ENCODE measurements at places on chromosomes 2 and 18. TPM values are rescaled to one million over a fixed set of nuclear protein-coding genes. Genes with fewer than 3 reads are reported as not detected.
A peak's percentile ranks its signal among the peaks of the same experiment; 100 is the strongest.

DNA sequence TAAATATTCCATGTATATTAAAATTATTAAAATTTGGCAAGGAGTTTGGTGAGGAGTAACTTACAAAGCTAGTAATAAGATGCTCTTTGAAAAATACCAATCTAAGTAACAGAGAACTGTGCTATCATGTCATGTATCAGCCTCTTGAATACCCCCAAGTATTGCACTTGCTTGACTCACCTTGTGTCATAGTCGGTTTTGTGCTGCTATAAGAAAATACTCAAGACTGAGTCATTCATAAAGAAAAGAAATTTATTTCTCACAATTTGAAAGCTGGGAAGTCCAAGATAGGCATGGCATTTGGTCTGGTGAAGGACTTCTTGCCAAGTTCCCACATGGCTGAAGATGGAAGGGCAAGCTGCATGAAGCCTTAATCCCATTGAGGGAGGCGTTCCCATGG lies 179.2 kb downstream of the MEMO1 start:
- DNase-seq = no peak

The RTKN gene
- 21.4 TPM for total RNA-seq

The CNGA3 gene
- total RNA-seq = not detected

DNA sequence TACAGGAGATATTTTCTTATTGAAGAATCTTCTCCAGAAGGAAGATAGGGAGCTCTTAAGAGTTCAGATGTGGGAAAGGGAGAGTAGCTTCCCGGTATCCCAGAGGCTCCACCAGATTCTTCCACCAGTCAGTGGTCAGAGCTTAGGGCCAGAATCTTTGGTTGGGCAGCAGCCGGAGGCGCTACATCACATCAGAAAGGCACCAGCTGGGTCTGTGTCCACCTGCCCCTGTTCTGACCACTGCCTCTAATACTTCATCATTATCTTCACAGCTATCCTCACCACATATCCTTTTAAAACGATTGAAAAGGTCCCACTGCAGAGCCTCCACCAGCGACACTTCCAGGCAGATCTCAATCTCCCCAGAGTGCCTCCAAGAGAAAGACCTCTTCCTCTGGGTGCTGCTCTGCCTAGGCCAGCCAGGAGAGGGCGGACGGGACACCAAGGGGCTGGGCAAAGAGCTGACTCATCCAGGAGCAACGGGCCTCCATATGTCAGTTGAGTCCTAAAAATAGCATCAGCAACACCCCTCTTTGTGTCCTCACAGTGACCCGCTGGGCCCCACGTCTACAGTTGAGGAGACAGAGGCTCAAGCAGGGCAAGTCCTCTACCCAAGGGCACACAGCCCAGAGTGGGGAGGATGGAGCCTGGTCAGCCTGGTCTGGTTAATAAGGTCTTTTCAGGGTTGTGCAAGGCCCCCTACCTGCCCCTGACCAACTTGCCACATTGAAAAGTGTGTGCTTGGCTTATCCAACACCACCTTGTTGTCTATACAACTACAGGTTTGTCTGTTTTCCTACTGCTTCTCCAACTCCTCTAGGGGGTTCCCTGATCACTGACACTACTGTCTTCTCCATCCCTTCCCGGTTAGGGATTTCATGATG lies 81.2 kb downstream of the ADD2 start:
- peak; percentile 46 for DNase-seq

GRCh38 chr18:58590254-58590653 lies 38.6 kb downstream of the ALPK2 start:
- no peak for DNase-seq

The NAB1 gene
- 19.7 TPM for total RNA-seq

DNA sequence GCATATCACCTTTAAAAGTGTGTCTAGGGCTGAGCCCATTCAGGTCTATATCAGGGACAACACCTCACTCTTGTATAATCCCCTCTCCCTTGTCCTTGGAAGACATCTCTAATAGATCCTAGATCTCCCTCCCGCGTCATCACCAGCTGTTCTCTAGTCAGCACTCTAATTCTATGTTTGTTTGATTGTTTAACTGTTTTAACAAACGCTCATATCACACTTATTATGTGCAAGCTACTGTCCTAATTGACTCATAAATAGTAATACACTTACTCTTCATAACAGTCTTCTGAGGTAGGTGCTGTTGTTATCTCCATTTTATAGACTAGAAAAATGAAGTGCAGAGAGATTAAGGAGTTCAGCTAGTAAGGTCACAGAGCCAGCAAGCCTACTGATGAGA lies 1.6 kb upstream of the ERMN start:
- no peak for DNase-seq

The DLX1 gene
- total RNA-seq = not detected

DNA sequence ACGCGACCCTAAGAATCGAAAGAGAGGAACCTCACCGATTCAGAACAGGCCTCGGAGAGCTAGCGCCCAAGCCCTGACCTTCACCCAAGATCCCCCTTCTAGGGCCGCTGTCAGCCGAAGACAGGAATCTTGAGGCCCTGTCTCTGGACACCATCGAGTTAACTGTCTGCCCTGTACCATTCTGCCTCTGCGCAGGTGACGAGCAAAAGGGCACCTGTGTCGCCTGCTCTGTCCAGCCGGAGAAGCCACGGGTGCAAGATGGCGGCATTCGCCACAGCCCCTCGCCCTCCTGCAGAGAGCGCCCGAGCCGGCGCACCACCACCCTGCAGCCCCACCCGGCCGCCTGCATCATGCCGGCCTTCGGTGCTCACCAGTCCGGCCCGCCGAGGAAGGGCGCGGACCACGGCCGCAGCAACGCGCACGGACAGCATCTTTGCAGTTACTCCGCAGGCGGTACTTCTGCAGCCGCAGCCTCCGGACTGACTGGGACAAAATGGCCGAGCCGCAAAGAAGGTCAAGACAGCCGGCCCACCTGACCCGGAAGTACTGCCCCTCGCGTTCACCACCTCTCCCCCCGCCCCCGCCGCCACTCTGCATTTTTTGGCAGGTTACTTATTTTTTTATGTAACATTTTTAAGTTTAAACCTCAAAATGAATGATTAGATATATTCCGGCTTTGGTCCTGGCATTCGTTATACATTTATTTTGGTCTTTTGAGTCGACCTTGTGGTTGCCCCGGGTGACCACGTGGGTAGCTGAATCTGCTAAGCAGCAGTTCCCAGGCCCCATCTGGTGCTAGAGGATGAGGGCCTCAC lies at the start of gene ATP5F1A:
Gene ATP5F1A (minus strand): TSS at position 496 of the 815 bp plus-strand sequence. CDS start 65 bp downstream, at position 431.
- peak; percentile 89 for DNase-seq

- no peak for DNase-seq
Measured at GRCh38 chr2:217466805-217467204, 536.0 kb downstream of the TNS1 start.

The ZNF396 gene
- 0.62 TPM for total RNA-seq

The PLCD4 gene
- 0.55 TPM for total RNA-seq

DNA sequence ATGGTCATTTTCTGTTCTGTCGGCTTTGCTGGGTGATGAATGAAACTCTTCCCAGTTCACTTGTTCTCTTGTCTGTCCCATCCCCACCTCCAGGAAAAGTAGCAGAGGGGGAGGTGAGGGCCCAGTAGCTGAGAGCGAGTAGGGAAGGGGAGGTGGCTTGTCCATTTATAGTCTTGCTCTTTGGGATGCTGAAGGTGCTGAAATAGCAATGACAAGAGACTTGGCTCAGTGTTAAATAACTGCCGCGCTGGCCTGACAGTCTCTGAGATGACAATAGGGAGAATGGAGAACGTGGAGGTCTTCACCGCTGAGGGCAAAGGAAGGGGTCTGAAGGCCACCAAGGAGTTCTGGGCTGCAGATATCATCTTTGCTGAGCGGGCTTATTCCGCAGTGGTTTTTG lies at the start of gene SMYD1:
Gene SMYD1 (plus strand): TSS at position 228 of the 400 bp plus-strand sequence. CDS start 40 bp downstream, at position 268.
- peak; percentile 48 for DNase-seq

The HRH4 gene
- 0.17 TPM for total RNA-seq

The CRIM1 gene
- total RNA-seq = 26.0 TPM
